SIG-M5 (cell line): ENCODE measurements at places on chromosomes 3 and 15.

DNA sequence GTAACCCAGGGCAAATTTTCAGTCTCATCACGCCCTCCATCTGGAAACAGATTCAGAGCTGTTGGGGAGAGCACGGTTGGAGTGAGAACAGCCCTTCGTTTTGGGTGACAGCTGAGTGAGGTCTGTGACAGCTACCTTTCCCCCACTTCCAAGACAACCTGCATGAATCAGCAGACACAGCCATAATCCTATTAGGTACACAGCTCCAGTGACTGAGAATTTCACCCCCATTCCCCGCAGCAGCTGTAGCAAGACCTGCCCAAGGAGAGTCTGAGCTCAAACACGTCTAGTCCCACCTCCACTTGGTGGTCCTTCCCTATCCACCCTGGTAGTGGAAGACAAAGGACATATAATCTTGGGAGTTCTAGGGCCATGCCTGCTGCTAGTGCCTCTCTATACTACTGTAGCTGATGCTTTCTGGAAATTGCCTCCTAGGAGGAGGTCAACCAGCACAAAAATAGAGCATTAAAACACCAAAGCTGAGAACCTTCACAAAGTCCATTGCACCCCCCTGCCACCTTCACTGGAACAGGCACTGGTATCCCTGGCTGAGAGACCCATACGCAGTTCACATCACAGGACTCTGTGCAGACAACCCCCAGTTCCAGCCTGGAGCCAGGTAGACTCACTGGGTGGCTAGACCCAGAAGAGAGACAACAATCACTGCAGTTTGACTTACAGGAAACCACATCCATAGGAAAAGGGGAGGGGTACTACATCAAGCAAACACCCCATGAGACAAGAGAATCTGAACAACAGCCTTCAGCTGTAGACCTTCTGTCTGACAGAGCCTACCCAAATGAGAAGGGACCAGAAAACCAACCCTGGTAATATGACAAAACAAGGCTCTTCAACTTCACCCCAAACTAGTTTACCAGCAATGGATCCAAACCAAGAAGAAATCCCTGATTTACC lies 448.6 kb upstream of the CBLB start:
- DNase-seq: no peak

- no peak for DNase-seq
Observed at GRCh38 chr3:172298247-172298646, 150.0 kb downstream of the GHSR start.

GRCh38 chr15:57911247-57911646 lies 154.3 kb downstream of the ALDH1A2 start:
- DNase-seq: no peak

DNA sequence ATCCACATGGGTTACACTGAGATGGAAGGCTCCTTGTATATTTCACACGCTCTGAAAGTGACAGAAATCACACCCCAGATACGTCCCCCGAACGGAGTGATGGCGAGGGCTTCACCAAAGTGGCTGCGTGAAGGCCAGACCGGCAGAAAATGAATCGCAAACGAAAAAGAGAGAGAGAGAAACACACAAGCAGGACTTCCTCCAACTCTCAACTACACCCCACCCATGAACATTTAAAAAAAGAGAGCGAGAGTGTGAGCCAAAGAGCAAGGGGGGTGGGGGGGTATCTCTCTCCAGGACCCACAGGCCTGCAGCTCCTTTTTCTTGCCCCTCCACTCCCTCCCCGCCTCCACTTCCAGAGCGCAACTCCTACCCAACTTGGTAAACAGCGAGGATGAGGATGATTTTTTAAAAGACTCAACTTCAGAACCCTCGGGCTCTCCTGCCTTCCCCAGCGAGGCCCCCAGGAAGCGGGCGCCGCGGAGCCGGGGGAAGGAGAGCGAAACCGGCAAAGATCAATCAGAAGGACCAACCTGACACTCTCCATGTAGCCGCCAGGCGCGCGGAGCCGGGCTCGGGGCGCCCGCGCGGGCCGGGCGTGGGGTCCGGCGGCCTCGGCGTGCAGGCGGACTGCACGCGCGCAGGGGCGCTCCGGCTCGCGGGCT lies 519.1 kb downstream of the FOXP1 start:
- no peak for DNase-seq

GRCh38 chr3:49593041-49593440 lies 38.8 kb downstream of the BSN start:
- DNase-seq: no peak

- DNase-seq: no peak
Observed at GRCh38 chr3:25454005-25454927, 26.2 kb downstream of the RARB start.

GRCh38 chr3:99951701-99952100 lies 134.0 kb downstream of the CMSS1 start:
- DNase-seq: no peak

DNA sequence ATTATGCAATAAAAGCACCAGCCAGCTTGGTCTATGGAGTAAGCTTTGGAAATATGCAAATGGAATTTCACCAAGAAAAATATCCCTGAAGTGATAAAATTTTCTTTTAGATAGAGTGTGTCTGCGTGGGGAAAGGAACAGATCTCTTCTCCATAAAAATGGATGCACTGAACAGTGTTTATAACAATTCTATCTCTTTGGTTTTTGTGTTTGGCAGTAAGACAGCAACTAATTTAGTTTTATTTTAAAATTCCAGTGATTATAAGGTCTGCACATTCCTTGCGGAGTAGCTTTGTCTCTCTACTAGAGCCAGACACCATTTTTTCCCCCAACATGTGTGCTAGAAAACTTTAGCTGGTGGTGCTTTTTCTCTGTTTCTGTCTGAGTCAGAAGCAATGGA lies 712.4 kb downstream of the GRM7 start:
- DNase-seq: no peak

DNA sequence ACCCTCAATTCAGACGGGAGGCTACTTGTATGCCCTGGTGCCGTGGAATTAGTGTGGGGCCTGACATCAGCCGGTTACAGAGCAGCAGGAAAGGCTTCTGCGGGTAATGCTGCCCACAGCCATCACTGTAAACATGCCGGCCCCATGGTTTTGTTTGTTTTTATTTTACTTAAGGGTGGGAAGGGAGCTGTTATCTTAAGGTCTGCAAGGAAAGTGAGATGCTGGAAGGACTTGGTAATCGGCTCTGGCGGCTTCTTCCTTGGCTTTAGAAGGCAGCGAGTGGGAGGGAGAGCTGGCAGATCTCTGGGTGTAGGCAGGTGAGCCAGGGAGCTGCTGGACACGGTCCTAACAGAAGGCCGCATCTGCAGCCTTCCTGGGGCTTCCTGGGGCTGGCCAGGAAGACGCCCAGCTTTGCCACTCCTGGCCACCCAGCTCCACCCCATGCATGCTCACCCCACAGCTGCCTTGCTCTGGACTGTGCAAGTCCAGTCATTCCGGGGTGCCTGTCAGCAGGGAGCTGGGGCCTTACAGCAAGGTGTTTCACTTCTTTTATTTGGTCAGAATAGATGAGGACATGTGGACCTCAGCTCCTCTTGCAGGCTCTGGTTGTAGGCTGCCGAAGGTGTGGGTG lies 54.1 kb upstream of the FURIN start:
- DNase-seq: no peak

GRCh38 chr3:112086875-112087524 lies 811 bp downstream of the C3orf52 start:
- no peak for DNase-seq

- DNase-seq: no peak
Observed at GRCh38 chr15:81126892-81127291, 7.2 kb upstream of the CFAP161 start.

- no peak for DNase-seq
Observed at GRCh38 chr15:54307926-54308325, 329.7 kb downstream of the UNC13C start.

DNA sequence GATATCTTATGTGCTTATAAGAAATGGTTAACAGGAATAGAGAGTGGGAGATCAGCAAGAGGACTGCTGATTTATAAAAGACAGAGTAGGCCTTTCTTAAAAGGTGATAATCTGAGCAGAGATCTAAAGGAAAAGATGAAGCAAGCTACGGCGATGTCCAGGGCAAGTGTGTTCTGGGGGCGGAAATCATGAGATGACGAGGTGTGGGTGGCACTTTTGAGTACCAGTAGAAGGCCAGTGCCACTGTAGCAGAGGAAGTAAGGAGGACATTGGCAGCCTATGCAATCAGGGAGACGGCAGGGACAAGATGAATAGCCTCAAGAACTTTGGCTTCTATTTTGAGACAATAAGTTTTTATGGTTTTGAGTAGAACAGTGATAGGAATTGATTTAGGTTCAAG lies 492.4 kb downstream of the FHIT start:
- no peak for DNase-seq

DNA sequence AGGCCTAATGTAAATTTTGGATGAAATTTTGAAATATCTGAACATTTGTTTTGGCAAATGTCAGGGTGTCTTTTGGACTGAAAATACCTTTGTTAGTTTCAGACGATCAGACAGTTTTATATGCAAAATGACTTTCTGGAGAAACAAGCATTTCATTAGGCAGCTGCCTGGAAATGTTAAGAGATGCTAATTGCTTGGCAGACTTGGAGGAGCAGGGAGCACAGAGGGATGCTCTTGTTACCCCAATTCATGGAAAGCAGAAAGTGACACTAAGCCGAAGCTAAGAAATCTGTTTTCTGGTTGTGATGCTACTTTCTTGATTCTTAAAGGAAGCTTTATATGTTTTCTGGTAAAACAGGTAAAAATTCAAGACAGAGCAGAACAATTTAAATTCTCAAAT lies 204.3 kb upstream of the GBE1 start:
- no peak for DNase-seq

GRCh38 chr15:67413770-67414390 lies 107.1 kb upstream of the C15orf61 start:
- no peak for DNase-seq

DNA sequence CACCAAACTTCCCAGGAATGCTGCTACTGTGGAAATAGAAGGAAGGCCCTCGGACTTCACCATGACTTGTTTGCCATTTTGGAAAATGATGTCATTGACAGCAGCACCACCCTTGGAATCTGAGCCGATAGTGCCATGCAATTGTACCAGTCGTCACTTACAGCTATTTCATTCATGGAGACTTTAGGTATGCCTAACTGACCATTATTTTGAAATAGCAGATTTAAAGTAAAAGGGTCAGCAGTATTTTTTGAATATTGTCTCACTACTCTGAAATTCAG lies 66.0 kb upstream of the ARL8B start:
- no peak for DNase-seq

DNA sequence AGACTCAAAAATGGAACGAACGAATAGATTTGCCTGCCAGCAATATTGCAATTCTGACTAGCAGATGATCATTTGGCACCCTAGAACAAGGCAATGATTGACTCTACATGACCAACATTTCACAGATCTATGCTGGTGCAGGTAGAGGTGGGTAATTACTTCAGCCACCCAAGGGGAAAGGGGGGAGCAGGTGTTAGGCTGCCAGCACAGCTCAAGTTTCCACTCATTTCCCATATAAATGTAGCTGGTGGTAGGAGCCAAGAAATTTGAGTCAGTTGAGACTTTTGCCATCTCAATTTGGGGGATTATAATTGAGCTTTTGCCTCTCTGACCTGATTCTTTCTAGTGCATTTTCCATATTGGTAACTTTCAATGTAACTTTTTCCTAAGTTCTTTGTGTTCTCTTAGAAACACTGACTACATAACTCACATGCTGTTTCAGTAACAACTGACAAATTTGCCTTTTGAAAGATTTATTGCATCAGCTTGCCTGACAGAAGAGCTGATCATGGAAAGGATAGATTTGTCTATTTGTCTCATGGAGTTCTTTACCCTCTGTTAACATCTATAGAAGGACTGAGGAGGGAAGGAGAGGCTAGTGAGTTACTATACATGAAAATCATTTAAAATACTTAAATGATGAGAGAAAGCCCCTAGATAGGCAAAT lies 902.5 kb downstream of the ZPLD1 start:
- no peak for DNase-seq

DNA sequence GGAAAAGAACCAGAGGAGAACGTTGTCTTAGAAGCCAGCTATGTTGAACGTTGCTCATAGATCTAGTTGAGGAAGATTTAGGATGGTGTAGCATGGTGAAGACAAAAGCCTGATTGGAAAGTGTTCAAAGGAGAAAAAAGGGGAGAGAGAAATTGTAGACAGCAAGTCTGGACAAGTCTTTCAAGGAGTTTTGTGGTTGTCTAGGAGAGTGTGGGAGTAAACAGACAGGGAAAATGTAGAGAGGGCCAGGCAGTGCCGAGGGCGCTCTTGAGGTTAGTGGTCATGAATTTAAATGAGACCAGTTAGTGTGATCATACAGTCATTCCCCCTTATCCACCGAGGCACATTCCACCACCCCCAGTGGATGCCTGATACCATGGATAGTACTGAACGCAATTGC lies 167.5 kb upstream of the IL12A start:
- DNase-seq: no peak

DNA sequence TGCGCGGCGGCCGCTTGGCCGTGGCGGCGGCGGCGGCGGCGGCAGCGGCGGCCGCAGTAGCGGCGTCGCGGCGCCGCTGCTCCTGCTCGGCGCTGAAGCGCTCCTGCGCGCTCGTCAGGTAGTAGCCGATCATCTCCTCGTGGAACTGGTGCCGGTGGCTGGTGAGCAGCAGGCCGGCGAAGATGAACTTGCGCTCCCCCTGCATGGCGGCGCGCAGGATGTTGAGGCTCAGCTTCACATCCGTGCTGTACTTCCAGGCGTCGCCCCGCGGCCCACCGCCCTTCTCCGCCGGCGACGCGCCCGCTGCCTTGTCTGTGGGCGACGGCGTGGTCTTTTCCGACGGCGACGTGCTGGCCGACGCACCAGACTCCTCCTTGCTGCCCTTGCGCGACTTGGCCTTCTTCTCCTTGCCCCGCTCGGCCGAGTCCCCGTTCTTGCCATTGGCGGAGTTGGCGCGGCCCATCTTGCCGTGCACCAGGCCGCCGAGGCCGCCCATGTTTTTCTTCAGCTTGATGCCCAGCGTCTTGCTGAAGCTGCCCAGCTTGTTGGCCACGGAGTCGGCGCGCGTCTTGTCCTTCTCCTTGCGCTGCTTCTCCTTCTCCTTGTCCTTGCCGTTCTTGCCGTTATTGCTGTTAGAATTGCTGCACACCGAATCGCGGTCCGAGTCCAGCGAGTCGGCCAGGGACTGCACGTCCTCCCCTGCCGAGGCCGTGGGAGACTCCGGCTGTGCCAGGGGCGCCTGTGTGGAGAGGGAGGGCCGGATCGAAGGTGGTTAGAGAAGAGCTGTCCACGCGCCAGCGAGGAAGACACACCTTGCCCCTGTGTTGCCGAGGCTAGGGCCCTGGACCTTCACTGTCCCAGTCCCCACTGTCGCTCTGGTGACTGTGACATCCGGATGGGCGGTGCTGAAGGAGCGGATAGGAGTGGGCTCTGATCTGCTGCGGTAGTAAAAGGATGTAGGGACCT lies 157.6 kb downstream of the KLF13 start:
- DNase-seq: no peak

- DNase-seq: no peak
Observed at GRCh38 chr3:168495270-168495669, 399.5 kb upstream of the GOLIM4 start.

DNA sequence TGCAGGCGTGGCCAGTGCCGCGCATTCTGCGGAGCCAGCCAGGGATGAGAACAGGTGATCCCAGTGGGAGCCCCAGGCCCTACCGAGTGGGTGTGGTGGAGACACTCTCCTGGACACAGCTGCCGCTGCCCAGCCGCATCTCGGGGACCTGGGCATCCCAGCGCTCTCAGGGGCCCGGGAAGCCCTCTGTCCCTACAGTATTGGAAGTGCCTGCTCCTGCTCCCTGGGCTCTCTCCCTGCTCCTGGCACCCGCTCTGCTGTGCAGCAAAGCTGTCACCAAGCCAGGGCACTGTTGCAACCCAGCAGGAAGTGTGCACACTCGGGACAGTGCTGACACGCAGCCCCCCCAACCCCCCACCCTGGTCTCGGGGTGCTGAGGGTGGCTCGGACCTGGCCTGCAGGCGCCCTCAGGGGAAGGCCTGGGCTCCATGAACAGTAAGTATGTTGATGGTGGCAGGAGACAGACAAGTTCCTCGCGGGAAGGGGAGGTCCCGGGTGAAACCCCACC lies 1177.4 kb upstream of the GBE1 start:
- no peak for DNase-seq
